ENCODE measurements at places on chromosomes 4 and X.
A peak's percentile ranks its signal among the peaks of the same experiment; 100 is the strongest.

- no peak for DNase-seq
Observed at GRCh38 chrX:47568656-47569295, 7.8 kb downstream of the ARAF start.

DNA sequence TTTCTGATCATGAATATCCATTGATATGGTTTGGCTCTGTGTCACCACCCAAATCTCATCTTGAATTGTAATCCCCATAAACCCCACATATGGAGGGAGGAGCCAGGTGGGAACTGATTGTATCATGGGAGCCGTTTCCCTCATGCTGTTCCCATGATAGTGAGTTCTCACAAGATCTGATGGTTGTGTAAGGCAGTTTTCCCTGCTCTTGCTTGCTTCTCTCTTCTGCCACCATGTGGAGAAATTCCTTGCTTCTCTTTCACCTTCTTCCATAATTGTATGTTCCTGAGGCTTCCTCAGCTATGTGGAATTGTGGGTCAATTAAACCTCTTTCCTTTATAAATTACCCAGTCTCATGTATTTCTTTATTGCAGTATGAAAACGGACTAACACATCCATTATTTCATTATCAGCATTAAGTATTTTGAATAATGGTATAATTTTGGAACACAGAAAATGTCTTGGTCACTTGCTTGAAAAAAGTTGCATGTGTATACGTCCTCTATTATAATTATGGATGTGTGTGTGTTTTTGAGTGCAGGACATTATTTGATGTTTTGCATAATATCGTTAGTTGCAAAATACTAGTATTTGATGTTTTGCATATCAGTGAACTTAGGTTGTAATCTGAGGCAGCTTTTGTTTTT, 334.6 kb downstream of the PCDH10 start:
- DNase-seq = no peak

DNA sequence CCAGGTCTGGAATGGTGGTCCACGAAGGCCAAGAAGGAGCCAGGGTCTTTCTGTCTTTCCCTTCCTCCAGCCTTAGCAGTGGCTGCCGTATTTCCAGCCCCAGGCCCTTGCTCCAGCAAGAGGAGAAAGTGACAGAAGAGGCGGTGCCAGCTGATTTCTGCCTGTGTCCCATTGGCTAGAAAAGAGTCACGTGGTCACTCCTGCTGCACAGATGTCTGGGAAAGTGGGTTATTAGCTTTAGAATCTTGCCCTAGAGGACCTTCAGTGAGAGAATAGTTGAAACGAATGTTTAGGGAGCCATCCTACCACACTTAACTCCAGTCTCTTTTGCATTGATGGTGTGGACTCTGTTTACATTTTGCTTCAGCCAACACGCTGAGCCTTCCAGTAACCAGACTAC, 99.3 kb upstream of the BCOR start:
- DNase-seq = no peak

DNA sequence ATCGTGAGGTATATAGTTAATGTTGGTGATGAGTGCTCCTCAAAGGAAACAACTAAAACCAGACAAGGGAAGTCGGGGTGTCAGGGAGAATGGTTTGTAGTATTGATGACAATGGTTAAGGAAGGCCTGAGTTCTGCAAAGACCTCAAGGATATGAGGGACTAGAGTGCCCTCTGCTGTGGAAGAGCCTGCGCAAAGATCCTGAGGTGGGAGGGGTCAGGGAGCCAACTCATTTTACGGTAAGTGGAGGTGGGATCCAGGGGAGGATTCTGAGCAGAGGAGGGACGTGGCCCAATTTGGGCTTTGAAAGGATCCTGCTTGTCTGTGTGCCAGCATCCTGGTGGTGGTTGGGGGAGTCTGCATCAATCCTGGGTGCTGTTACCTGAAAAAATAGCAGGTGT, 11.3 kb downstream of the UBA1 start:
- no peak for DNase-seq

DNA sequence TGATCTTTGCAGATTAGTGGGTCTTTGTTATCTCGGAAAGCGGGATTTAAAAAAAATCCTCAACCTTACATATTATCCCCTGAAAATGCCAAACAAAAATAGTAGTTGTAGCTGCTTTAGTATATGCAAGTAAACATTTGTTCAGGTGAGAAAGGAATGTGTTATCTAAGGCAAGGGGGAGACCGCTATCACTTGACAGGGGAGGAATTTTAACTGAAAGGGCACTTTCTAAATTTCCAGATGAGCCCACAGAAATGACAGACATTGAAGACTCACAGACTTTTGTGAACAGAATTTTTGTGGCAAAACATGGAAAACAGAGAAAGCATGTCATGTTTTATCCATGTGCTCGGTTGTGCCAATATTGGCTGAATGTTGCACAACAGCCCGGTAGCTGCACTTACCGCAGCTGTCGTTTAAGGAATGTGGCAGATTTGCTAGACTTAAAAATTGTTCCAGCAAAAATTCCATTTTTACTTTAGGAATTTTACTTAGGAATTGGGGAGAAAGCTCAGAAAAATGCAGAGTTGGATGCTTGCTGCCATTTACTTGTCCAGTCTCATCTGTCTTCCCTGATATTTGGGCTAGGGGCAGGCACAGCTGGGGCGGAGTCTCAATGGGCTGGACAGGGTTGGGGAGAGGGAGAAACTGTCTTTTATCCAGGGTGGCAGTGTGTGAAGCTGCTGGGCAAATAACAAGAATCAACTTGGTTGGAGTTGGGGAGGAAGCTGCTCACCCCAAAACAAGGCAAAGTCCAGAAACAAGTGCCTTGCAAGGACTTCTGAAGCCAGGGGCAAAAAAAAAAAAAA, 94.6 kb upstream of the RPS6KA3 start:
- DNase-seq = no peak

DNA sequence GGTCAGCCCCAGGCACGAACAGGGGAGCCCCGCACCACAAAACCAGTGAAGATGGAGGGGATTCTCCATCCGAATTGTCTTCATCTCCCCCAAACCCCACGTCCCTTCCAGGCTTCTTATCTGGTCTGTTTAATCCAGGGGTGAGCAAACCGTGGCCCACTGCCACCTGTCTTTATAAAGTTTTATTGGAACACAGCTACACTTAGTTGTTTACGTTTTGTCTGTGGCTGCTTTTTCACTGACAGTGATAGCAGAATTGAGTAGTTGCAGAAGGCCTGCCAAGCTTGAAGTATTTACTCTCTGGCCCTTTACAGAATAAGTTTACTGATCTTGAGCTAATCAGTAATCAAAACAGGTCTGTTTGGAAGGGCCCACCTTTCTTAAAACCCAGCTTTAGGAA, 324.0 kb downstream of the ARHGAP10 start:
- DNase-seq = no peak

GRCh38 chrX:73213734-73214425, 771 bp downstream of the NAP1L2 start:
- DNase-seq = no peak

- DNase-seq = no peak
Observed at GRCh38 chr4:109214622-109215301, 87.7 kb downstream of the COL25A1 start.

GRCh38 chrX:123464709-123465108, 268.1 kb downstream of the THOC2 start:
- DNase-seq = no peak

- no peak for DNase-seq
Observed at GRCh38 chr4:8614365-8615193, 22.0 kb downstream of the CPZ start.

DNA sequence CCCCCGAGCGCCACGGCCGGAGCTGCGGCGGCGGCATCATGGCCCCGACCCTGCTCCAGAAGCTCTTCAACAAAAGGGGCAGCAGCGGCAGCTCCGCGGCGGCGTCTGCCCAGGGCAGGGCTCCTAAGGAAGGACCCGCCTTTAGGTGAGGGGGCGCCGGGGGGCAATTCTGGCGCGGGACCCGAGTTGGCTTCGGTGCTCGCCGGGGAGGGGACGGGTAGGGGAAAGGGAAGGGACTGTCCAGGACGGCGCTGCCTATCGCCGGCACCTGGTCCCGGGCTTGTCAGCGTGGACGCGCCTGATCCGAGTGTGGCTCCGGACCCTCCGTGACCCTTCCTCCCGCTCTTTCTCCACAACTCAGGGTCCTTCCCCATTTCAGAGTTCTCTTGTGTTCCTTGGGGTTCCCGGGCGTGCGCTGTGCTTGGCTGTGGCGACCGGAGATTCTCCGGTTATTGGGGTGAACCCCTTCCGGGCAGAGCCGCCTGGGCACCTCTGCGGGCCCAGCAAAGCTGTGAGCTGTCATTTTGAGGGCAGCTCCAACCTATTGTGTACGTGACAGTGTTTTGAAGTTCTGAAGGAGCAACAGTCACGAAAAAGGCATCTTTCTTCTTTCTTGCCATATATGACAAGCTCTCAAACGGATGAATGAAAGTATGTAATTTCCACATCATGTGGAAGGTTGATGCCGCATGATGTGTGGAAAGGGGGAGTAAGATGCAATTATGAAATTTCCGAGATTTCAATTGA, 522 bp downstream of the FNIP2 start:
- peak; percentile 1 for DNase-seq

DNA sequence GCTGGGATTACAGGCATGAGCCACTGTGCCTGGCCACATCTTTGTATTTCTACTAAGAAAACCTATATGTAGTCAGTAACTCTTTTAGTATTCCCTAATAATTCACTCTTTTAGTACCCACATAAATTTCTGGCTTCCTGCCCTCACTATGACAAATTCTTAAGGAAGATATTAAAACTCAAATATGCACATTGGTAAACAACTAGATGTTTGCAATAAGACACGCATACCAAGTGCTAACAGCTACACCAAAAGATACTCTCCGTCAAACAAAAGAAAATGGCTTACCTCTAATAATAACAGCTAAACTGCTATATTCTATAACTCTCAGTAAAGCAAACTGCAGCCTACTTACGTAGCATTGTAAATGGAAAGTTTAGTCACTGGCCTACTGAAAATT, 6.3 kb downstream of the UBA6 start:
- no peak for DNase-seq

DNA sequence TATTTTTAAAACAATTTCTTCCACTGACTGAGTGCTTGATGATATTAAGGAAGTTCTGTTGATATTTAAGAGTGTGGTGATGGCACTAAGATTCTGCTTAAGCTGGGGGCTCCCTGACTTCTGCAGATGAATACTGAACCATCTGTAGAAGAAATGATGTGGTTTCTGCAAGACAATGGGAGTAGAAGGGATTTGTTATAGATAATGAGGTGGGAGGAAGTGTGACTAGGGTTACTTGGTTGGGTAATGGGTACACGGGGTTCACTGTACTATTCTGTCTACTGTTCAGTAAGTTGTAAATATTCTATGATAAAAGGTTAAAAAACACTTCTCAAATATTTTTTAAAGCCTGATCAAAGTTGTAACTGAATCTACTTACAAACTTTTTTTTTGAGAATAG, 60.9 kb upstream of the TXK start:
- DNase-seq = no peak

DNA sequence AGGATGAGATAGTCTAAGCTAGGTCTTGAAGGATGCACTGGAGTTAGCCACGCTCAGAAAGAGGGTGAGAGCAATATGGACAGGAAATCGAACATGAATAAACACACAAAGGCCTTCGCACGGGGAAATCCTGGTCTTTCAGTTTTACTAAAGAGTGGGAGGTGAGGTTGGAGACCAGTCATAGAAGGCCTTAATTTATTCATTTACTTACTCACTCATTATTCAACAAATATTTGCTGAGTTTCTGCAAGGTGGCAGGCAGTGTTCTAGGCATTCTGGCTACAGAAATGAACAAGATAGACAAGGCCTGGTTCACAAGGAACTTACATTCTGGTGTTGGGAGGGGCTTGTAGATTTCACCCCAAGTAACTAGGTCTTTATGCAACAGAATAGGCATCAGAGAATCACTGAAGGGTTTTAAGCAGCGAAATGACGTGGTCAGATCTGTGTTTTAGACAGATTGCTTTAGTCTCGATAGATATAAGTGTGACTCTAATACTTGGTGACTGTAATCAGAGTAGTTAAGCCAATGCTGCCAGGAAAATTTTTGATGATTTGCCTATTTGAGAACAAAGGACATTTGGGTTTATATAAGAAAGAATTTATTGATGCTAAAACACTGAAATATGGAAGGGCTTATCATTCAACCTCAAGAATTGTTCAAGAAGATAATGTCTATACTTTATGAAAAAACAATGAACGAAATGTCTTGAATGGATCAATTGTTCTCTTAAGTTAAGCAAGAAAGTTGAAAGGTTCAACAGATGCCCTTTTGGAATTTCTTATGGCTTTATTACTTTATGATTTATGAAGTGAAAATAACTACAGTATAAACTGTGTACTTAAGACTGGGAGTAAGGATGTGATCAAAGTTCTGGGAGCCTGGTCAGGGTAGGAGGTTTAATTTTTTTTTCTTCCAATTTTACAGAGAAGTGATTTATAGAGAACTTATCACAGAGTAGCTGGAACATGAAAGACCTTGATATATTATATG, 184.4 kb upstream of the CASK start:
- peak; percentile 62 for DNase-seq

DNA sequence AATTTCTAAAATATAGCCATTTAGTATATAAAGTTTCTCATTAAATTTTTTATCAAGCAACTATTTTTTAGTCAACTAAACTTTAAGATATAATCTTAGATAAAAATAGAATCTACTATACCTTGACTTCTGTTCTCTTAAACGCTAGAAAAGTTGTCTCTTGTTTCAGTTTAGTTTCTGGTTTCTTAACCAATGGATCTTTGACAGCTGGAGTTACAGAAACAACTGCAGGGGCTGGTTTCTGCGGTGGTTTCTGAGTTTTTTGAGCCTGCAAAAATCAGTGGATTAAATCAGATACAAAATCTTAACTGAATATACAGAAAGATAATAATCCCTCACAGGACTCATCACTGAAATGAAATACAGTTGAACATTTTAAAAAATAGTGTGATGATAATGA, 21.9 kb downstream of the INTS12 start:
- DNase-seq = no peak

GRCh38 chrX:21487832-21488231, 113.6 kb downstream of the CNKSR2 start:
- DNase-seq = no peak

DNA sequence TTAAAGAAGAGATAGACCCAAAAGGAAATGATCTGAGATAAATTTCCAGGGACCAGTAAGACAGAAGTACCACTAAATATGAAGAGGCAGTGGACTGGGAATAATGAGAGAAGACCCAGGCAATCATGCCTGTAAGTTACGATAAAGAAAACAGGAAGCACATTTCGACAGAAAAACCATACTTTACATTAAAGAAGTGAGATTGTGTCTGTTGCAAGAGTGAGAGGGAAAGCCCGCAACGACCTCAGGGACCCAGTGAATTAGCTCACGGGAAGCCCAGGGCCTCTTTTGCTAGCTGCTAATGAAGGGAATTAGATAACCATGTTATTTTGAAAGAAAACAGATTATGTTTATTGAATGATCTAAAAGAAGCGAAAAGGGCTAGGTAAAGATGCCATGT, 28.9 kb upstream of the ACSL1 start:
- no peak for DNase-seq

All from T-helper 2 cell (primary cell).